Body of pancreas (tissue), 4 donors: ENCODE measurements at places on chromosomes 2 and 18. TPM values are rescaled to one million over a fixed set of nuclear protein-coding genes. Genes with fewer than 3 reads are reported as not detected.

- no peak overlapping the region for H3K4me3 ChIP-seq
- H3K36me3 ChIP-seq: no peaks in the 10 kb centered on the region
- no peak overlapping the region for H3K27ac ChIP-seq
- no peaks in the 10 kb centered on the region for H3K4me1 ChIP-seq
- no peak for DNase-seq
Observed at GRCh38 chr2:11617984-11618707, 51.8 kb downstream of the NTSR2 start.

IL1RL2 gene
- total RNA-seq: 0.52 TPM

GRCh38 chr18:39846265-39846664 lies 2108.8 kb upstream of the PIK3C3 start:
- H3K27me3 ChIP-seq: no peaks in the 10 kb centered on the region
- peaks cover 6% of the 10 kb centered on the region for H3K4me1 ChIP-seq
- no peak overlapping the region for H3K27ac ChIP-seq
- DNase-seq: no peak
- H3K4me3 ChIP-seq: no peak overlapping the region

DNA sequence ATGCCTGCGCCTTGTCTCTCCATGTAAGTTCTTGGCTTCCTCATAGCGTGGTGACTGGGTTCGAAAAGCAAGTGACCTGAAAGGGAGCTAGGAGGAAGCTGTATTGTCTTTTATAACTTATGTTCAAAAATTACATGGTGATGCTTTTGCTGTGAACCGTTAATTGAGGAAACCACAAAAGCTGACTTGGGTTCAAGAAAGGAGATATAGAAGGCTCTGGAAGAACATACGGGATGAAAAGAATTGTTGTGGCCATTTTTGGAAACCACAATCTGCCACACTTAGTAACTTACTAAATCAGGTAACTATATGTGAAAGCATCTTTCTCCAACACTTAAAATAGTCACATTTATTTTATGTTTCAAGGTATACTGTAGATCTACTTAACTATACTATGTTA lies 177.0 kb upstream of the RBMS1 start:
- H3K27ac ChIP-seq: no peak overlapping the region
- H3K4me1 ChIP-seq: no peaks in the 10 kb centered on the region
- no peak for DNase-seq
- H3K4me3 ChIP-seq: no peak overlapping the region
- H3K36me3 ChIP-seq: no peaks in the 10 kb centered on the region

DNA sequence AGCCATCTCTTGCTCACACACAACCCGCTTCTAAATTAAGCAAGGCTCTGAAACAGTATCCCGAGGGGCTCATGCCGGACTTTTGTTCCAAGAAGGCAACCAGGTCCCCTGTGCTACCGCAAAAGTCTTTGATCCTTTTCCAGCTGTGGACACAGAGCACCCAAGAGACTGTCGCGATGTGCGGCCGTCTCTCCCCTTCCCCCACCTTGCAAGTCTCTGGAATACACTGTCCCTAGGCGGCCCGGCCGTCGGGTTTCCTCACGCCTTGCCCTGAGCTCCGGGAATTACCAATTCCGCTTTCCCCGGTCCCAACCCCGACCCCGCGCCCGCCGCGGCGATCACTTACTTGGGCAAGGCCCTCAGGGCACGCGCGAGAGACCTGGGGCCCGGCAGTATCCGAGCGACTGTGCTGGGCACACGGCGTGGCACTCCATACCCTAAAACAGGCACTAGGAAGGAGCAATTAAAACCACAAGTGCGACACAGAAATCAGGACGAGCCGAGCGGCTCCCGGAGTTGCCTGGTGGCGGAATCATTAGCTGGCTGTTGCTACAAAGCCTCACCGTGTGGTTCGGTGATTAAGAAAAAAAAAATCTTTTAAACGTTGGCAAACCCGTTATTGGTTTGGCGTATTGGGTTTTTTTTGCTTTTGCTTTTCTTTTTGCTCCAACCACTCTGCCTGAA lies 2.2 kb upstream of the DLX1 start:
- no peaks in the 10 kb centered on the region for H3K27me3 ChIP-seq
- peaks cover 44% of the 10 kb centered on the region for H3K4me1 ChIP-seq
- H3K36me3 ChIP-seq: no peaks in the 10 kb centered on the region
- no peak overlapping the region for H3K27ac ChIP-seq
- no peak overlapping the region for H3K4me3 ChIP-seq

DNA sequence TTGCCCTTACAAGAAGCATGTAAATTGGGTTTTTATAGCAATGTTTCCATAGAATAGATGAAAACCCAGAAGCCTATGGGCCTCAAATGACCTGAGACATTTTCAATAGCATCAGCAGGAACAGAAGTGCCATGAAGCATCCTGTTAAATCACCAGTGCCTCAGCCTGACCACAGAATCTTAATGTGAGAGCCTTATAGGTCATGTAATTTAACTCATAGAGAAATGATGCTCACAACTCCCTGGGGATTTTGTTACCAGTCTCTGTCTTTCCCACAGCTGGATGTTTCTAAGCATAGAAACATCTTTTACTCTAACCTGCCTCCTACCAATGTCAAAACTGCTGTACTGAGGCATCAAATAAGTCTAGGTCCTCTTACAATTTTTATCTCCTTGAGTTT lies 295.8 kb upstream of the ACVR2A start:
- no peak overlapping the region for H3K27ac ChIP-seq
- H3K4me3 ChIP-seq: no peak overlapping the region
- DNase-seq: no peak
- no peaks in the 10 kb centered on the region for H3K4me1 ChIP-seq
- H3K36me3 ChIP-seq: no peaks in the 10 kb centered on the region
- H3K27me3 ChIP-seq: no peaks in the 10 kb centered on the region

GRCh38 chr2:208208335-208209085 lies 18.7 kb upstream of the C2orf80 start:
- H3K4me3 ChIP-seq: no peak overlapping the region
- no peak overlapping the region for H3K27ac ChIP-seq
- no peaks in the 10 kb centered on the region for H3K27me3 ChIP-seq
- no peak for DNase-seq

ARHGAP25 gene
- total RNA-seq: 4.2 TPM

DNA sequence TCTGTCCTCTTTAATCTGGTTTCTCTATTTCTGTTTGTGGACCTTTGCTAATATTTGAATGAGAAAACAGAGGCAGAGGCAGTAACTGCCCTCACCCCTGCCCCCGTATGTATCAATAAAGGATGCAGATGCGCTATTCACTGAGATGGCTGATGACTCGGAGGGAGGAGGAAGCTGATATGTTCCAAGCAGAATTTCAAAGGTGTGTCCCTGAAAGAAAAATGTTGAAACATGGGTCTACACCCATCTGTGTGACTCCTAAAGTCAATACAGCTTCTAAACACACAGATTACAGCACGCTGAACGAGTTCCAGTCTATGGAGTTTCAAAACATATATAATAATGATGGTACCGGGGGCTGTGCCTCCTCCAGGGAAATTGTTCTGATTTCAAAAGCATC lies 38.8 kb downstream of the EPHA4 start:
- no peak overlapping the region for H3K27ac ChIP-seq
- no peak overlapping the region for H3K4me3 ChIP-seq
- DNase-seq: no peak
- H3K4me1 ChIP-seq: peaks cover 7% of the 10 kb centered on the region
- H3K36me3 ChIP-seq: no peaks in the 10 kb centered on the region
